Effector CD4-positive, alpha-beta T cell (primary cell): ENCODE measurements at places on chromosomes 13 and 19.

DNA sequence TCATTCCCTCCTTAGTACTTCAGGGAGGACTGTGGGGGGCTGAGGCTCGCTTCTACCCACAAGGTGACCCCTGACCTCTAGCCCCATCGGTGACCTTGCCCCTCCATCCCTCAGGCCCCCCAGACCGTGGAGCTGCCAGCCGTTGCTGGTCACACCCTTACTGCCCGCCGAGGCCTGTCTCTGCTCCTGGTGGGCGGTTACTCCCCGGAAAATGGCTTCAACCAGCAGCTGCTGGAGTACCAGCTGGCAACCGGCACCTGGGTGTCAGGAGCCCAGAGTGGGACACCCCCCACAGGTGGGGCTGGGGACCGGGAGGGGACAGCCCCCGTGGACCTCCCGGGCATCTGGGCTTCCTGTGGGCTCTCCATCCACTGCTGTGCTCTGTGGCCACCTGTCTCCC lies 31.9 kb downstream of the MEGF8 start:
- no peak for DNase-seq

DNA sequence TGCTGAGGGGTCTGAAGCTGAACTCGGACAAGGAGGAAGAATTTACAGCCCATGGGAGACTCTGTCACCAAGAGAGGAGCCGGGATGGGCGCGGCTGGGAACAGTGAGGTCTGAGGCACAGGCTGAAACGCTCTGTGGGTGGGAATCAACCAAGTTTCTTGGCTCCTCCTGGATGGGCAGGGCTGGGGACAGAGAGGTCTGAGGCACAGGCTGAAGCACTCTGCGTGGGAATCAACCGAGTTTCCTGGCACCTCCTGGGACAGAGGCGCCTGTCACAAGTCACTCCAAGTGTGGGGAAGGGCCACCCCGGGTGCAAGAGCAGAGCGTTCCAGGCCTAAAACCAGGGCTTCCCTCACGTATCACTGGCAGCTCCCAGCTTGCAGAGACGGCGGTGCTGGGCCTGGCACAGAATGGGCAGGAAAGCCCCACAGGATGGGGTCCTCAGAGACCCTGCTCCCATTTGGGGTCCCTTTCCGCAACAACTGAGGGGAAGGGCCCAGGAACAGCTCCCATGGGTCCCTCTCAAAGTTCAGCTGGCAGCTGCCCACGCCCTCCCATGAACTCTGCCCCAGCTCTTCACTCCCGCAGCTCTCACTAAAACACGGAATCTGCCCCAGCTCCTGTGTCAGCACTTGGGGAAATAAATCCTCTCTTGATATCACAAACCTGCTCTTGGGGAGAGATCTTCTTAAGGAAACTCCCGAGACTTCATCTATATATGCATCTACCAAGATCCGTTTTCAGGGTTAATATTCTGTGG lies 18.5 kb downstream of the AP3D1 start:
- DNase-seq: no peak

- DNase-seq: no peak
Measured at GRCh38 chr19:13576726-13577125, 70.4 kb upstream of the CACNA1A start.

GRCh38 chr19:48953141-48953540 lies 1.5 kb upstream of the BAX start:
- DNase-seq: no peak

DNA sequence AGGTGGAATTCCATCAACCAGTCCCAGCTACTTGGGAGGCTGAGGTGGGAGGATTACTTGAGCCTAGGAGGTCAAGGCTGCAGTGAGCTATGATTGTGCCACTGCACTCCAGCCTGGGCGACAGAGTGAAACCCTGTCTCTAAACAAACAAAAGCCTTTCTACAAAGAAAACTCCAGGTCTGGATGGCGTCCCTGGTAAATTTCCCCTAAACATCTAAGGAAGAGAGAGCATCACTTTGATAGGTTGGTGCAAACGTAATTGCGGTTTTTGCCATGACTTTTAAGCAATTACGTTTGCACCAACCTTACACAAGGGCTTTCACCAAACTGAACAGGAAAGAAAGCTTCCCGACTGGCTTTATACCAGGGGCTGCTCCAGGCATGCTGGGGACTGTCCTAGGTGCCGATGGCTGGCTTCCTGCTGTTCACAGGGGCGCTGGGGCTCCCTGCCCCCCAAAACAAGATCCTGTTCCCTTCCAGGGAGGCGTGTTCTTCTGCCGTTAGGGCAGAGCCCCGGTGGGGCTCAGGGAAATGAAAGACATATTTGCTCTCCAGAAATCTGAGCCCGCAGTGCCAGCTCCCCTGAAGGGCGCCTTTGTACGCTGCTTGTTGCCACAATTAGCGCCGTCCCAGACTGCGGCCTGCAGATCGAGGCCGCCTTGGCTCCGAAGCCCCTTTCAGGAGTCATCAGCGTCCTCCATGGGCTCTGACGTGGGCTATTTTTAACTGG lies 38.7 kb upstream of the KLF2 start:
- DNase-seq: no peak

DNA sequence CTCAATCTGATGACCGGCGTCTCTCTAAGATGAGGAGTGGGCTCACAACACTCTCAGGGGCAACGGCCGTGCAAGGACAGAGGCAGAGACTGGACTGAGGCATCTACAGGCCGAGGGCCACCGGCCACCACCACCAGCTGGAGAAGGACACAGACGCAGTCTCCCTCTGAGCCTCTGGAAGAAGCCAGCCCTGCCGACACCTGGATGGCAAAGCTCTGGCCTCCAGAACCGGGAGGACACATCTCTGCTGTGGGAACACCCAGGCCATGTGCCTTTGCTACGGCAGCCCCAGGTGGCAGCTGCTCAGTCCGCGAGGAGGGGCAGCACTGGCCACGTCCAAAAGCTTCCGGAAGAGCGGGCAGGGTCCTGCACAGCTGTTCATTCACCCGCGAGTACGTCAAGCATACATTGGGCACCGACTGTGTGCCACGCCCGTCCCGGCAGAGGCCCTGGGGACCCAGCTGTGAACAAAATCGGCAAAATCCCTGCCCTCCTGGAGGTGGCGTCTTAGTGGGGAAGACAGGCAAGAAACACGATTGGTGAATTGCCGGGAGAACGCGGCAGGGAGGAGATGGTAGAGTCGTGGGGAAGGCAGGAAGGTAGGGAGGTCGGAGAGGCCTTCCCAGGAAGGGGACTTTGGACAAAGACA lies 17.1 kb downstream of the C2CD4C start:
- DNase-seq: no peak

DNA sequence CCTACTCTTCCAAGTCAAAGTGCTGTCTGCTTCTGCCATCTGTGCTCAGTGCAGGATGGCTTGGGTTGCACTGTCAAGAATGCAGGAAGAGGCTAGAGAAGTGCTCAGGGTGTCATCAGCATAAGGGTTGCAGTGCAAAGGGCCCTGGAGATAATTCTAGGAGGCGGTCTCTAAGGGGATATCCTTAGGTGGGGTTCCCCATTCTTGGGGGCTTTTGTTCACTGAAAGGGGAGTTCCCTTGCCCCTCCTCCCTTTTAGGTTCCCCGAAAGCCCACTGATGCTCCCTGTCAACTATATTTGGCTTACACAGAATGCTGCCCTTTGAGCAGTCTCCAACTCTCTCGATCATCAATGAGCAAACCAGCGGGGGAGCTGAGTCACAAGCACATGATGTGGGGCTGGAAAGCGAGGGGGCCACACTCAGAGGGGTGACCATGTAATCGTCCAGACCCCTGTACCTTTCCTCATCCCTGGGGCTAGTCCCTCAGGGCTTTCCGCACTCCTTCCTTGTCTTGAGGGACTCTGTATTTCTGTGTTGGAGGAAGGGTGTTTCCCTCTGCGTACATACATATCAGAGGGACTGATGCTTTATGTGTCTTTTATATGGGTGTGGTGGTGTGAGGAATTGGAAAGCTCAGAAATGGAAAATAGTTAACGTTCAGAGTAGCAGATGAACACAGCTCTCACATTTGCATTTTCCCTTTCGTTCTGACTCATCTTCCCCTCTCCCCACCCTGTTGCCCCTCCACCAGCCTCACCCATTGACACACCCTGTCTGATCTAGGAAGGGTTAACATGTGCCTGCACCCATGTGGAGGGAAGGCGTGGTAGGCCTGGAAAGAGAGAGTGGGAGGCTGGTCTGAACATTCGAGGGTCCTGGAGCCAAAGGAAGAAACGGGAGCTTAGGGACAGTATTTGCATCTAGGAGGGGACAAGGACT lies 6.7 kb downstream of the ZBTB32 start:
- DNase-seq: no peak

DNA sequence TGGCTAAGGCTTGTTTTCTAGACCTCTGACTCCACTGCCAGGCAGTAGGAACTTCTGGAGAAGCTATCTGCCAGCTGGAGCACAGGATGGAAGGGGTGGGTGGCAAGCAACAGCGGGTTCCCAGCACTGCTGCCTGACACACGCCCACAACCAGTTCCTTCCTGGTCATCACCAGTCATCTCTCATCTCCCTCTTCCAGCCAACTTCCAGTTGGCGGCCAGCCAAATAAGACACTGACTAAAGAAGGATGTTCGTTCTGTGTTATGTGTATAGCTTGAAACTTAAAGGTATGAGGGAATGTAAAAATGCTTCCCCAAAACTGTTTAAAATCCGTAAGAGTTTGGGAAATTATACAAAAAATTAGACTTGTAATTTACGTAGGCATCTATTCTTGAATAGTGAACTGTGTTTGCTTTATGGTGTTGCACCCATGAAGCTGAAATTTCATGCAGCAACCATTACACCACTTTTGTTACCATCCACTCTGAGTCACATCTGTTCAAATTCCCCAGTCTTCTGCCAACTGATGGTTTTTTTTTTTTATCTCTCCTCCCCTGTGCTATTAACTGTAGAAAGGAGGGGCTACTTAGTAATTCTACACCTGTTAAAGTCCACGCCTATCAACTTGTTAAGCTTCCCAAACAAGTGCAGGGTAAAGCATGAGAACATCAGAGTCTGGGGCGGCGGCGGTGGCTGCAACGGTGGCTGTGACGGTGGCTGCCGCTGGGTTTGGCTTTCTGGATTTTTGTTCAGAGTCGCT lies 86.2 kb upstream of the FRY start:
- no peak for DNase-seq

DNA sequence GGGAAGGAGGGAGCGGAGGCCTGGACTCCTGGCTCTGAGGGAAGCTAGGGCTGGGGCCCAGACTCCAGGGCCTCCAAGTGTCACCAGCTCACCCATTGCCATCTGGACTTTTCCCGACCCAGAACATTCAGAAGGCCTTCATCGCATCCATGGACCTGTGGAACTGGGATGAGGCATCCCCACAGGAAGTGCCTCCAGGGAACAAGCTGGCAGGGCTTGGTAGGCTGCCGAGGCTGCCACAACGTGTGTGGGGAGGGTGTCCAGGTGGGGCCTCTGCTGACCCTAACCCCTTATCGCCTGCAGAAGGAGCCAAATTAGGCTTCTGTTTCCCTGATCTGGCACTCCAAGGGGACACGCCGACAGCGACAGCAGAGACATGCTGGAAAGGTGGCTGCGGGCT lies 767 bp downstream of the ETV2 start:
- no peak for DNase-seq

- no peak for DNase-seq
Measured at GRCh38 chr13:64397701-64398100, 2832.4 kb downstream of the PCDH9 start.

DNA sequence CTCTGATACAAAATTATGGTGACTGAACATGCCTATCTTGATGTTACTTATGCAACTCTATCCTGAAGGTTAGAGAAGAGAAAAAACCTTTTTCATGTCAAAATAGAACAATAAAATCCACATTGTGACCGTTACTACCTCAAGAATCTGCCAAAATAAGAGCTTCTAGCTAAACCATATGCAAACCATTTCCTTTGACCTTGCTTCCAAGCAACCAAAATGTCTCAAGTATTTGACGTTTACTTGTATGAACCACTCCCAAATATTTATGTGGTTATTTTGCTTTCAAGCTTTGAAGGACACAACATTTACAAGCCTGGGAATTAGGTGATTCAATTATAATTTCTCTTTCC lies 13.9 kb downstream of the FOXO1 start:
- DNase-seq: no peak

DNA sequence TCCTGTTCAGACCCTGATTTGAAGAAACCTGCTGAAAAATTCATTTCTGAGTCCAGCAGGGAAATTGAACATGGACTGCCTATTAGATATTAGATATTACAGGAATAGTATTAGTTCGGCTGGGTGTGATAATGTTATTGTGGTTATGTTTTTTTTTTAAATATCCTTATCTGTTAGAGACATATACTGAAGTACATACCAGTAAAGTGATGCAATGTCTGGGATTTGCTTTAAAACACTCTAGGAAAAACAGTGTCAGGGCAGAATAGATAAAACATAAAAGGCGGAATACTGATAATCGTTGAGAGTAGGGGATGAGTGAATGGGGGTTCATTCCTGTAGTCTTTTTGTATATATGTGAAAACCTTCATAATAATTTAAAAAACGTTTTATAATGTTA lies 28.7 kb upstream of the AMER2 start:
- no peak for DNase-seq
